Activated naive CD8-positive, alpha-beta T cell treated with anti-CD3 and anti-CD28 coated beads, Interleukin-2, amount 10 ng/mL, durations not matched to agents 7 days and 5 days (primary cell): ENCODE measurements at places on chromosomes 3 and 15.

GRCh38 chr15:101536166-101536874 lies 46.8 kb upstream of the PCSK6 start:
- H3K27me3 ChIP-seq, result peaks cover 2% of the 10 kb centered on the region
- no peaks in the 10 kb centered on the region for H3K36me3 ChIP-seq
- H3K4me3 ChIP-seq, result no peak overlapping the region

DNA sequence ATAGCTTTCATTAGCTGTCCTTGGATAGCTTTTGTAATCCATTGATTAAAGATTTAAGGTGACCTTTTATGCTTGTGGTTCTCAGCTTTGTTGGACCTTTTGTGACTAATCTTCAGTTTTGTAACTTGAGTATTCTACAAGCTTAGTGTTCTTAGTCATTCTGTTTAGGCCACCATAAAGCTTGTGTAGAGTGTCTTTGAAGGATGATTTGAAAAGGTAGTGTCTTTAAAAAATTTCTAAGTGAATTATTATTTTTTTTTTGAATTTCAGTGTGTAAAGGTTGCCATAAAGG lies 7.5 kb downstream of the MORF4L1 start:
- no peak for DNase-seq
- H3K27me3 ChIP-seq, result no peaks in the 10 kb centered on the region
- H3K36me3 ChIP-seq, result peaks cover 23% of the 10 kb centered on the region
- no peak overlapping the region for H3K4me3 ChIP-seq
- no peak overlapping the region for H3K27ac ChIP-seq
- H3K4me1 ChIP-seq, result peaks cover 40% of the 10 kb centered on the region

- H3K4me3 ChIP-seq, result no peak overlapping the region
- peaks cover 70% of the 10 kb centered on the region for H3K4me1 ChIP-seq
- no peak for DNase-seq
- no peak overlapping the region for H3K27ac ChIP-seq
- peaks cover 66% of the 10 kb centered on the region for H3K36me3 ChIP-seq
- H3K27me3 ChIP-seq, result no peaks in the 10 kb centered on the region
Measured at GRCh38 chr3:45968149-45968548, 24.9 kb downstream of the CXCR6 start.

DNA sequence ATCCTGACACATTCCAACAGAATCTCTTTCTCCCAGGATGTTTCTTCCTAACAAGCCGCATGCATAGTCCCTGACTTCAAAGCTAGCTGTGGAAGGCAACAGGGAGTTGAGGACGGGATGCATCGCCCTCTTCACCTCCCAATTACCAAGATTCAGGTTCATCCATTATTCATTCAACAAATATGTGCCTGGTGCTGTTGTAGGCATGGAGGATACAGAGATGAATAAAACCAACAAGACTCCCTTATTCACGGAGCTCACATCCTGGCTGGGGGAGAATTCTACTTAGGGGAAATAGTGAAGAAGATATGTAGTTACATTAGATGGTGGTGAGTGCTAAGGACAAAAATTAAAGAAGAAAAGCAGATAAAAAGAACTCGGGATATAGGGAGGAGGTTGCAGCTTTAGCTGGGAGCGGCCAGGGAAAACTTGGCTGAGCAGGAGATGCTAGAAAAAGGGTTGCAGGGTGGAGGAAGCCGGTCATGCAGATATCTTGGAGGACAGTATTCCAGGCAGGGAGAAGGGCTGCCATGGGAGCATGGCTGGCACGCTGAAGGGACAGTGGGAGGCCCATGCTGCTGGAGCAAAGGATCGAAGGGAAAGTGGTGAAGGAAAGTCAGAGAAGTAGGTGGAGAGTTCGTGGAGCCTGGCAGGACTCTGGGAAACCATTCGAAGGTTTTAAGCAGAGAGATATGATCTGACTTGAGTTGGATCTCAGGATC lies 5.0 kb downstream of the ITGB5 start:
- peaks cover 13% of the 10 kb centered on the region for H3K4me1 ChIP-seq
- H3K27me3 ChIP-seq, result peaks cover 40% of the 10 kb centered on the region
- H3K36me3 ChIP-seq, result no peaks in the 10 kb centered on the region
- no peak overlapping the region for H3K27ac ChIP-seq
- no peak overlapping the region for H3K4me3 ChIP-seq

- DNase-seq, result no peak
- H3K4me1 ChIP-seq, result no peaks in the 10 kb centered on the region
- H3K36me3 ChIP-seq, result no peaks in the 10 kb centered on the region
- no peak overlapping the region for H3K27ac ChIP-seq
- H3K4me3 ChIP-seq, result no peak overlapping the region
Measured at GRCh38 chr3:2362122-2362521, 263.5 kb downstream of the CNTN4 start.
